ENCODE measurements at places on chromosomes 16 and 17.

- DNase-seq, result no peak
These were observed 62.0 kb upstream of the NUDT7 start for GRCh38 chr16:77660311-77660710.

DNA sequence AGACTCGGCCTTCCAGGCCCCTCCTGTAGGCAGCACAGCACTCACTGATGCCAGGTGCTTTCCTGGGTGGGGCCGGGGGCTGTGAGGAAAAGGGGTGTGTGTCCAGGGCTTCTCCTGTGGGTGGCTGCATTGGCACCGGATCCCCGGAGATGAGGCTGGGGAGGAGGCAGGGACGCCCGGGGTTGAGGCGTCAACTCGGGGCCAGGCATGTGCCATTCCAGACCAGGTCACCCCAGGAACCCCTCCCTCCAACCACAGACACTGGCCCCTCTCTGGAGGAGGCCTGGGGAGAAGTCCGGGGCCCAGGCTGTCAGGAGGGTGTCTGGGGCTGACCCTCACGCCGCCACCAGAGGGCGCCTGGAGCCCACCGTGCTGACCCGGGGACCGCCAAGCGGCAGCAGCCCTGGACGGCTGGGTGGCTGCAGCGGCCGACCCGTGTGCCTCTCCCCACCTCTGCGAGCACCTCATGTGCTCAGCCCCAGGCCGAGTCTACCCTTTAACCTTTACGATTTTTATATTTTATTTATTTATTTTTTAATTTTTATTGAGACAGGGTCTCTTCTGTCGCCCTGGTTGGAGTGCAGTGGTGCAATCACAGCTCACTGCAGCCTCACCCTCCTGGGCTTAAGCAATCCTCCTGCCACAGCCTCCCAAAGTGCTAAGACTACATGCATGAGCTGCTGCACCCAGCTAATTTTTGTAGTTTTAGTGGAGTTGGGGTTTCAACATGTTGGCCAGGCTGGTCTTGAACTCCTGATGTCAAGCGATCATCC lies 3.2 kb upstream of the METRN start:
- DNase-seq, result peak; percentile 91

GRCh38 chr17:55710829-55711496 lies 11.7 kb downstream of the TMEM100 start:
- DNase-seq, result no peak

DNA sequence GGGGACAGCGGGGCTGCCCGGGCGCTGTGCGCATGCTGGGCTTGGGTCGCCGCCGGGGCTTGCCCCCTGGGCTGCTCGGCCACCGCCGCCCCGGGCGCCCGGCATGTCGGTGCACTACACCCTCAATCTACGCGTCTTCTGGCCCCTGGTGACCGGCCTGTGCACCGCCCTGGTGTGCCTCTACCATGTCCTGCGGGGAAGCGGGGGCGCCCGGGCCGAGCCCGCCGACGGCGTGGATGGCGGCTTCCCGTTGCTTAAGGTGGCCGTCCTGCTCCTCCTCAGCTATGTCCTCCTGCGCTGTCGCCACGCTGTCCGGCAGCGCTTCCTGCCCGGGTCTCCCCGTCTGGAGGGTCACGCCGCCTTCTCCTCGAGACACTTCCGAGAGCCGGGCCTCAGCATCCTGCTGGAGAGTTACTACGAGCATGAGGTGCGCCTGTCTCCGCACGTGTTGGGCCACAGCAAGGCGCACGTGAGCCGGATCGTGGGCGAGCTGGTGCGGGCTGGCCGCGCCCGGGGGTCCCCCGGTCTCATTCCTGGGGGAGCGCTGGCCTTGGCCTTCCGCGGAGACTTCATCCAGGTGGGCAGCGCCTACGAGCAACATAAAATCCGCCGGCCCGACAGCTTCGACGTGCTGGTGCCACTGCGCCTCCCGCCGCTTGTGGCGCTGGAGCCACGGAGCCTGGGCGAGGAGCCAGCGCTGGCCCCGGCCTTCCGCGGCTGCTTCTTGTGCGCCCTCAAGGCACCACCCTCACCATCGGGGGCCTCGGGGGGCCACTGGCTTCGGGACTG lies 789 bp downstream of the ITPRIPL2 start:
- DNase-seq, result peak; percentile 61

GRCh38 chr17:69592692-69593350 lies 178.3 kb downstream of the MAP2K6 start:
- peak; percentile 59 for DNase-seq

DNA sequence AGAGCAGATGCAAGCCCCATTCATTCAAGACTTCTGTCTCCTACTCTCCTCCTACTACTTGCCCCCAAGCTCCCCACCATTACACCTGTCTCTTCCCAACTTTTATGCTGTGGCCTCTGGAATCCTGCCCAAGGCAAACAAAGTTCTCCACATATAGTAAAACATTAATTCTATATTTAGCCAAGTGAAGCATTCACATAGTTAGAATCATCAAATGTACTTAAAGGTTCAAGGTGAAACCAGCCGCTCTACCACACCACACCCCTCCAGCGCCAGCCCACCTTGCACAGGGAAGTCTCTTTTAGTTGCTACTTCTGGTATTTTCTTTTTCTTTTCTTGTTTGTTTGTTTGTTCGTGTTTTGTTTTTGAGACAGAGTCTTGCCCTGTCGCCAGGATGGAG lies 25.4 kb upstream of the GUCY2D start:
- no peak for DNase-seq

DNA sequence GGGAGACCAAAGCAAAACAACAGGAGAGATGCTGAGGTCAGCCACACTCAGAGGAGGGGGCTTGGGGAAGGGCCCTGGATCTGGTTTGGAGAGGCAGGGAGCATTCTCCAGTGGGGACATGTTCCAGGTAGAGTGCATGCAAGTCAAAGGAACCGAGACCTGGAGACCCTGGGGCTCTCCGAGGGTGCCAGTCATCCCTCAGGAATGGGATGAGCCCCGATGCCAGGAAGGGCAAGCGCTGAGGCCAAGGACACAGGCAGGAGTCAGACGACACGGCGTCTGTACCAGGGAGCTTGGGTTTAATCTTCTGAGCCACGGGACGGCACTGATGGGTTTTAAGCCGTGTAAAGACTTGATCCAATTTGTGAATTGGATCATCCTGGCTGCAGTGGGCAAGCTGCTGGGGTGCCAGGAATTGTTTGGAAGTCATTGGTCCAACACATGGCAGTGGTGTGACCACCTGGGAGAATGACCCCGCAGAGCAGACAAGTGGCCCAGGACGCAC lies 32.9 kb upstream of the ANKRD40CL start:
- DNase-seq, result no peak

DNA sequence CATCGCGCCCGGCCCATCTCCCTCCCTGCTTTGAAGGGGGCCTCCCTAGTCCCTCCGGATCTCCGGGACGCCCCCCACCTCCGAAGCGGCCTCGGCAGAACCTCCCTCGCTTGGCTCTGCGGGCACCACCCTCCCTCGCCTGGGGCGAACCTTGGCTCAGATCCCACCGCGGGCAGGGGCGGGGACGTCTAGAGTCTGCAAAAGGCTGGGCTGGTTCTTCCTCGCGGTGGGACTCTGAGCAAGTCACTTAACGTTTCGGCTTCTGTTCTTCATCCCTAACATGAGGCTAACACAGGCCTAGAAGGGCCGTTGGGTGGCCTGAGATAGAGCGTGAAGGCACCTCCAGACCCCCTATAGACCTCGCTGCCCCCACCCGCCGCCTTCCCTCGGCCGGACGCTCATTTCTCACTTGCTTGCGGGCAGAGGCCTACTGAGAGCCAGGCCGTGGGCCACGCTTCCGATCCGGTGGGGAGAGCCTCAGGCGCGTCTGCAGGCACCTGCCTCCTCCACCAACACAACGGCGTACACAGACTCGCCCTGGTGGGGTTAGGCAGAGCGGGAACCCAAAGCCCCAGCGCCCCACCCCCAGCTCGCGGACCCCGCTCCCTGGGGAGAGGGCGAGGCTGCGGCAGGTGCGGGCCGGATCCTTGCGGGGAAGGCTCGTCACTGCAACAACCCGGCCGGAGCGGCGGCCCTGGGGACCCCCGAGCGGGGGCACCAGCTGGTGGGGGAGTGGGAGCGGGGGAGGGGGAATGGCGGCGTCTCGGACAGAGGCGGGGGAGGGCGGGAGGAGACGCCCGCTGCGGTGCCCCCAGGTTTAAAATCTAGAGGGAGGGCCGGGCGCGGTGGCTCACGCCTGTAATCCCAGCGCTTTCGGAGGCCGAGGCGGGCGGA lies 5.4 kb downstream of the MYO1C start:
- DNase-seq, result no peak

GRCh38 chr16:51353055-51353454 lies 202.0 kb upstream of the SALL1 start:
- DNase-seq, result no peak

DNA sequence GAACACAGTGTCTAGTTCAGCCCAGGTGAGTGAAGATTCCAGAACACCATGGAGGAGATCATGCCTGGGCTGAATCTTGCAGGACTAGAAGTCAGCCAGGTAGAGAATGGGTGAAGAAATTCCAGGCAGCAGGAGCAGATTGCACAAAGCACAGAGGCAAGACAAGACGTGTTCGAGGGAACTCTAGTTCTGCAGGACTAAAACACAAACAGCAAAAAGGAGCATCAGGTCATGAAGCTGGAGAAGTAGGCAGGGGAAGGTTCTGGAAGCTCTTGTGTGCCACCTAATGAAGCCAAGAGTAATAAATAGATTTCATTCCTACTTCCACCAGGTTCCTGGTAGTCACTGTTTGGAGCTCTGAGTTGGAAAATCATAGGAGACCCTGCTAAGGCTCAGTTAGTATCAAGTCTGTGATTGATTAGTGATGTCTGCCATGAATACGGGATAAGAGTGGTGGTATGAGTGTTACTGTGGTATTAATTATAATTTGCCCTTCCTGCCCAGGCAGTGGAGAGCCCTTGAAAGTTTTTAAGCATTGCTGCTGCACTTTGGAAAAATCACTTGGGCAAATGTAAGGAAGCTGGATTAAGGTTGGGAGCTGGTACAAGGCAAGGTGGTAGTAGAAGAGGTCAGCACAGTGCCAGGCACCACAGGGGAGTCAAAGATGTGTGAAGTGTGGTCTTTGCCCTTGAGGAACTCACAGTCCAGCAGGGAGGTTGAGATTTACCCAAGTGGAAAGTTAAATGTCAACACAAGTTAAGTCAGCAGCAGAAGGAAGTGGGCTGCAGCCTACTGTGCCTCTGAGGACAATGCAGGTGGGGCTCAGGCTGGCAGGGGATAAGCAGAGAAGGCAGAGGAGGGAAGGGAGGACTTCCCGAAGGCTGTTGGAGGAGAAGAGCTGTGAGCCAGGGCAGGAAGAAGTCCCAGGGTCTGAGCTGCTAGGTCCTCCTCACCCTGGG lies 13.5 kb upstream of the FOXN1 start:
- no peak for DNase-seq

- DNase-seq, result no peak
These were observed 78.5 kb downstream of the ZZEF1 start for GRCh38 chr17:4064366-4064765.

DNA sequence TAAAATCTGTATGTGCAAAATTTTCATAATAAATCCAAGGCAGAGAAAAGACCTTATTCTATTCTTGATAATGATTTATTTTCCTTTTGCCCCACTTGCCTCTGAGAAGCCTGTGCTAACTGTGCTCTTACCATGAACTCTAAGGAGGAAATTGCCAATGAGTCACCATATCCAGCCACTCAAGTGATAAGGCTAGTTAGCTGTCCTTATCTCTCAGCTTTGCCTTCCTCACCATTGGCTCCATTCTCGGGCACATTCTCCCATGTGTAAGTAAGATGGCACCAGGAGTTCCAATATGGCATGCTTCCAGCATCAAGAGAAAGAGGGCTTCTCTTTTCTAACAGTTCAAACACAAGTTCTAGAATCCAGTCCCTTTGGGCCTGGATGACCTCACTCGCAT lies 142.4 kb downstream of the TOX3 start:
- no peak for DNase-seq

- DNase-seq, result peak; percentile 48
These were observed 11.8 kb downstream of the HID1 start for GRCh38 chr17:74960570-74961342.

DNA sequence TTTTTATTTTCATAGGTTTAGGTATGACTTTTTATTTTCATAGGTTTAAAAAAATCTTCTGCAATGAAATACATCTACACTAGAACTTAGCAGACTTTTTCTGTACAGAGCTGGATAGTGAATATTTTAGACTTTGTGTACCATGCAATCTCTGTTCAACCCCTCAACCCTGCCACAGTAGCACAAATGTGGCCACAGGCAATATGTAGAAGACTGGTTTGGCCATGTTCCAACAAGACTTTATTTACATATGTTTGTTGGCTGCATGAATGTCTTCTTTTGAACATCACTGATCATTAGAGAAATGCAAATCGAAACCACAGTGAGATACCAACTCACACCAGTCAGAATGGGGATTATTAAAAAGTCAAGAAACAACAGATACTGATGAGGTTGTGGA lies 229.2 kb downstream of the SHISA9 start:
- DNase-seq, result no peak

DNA sequence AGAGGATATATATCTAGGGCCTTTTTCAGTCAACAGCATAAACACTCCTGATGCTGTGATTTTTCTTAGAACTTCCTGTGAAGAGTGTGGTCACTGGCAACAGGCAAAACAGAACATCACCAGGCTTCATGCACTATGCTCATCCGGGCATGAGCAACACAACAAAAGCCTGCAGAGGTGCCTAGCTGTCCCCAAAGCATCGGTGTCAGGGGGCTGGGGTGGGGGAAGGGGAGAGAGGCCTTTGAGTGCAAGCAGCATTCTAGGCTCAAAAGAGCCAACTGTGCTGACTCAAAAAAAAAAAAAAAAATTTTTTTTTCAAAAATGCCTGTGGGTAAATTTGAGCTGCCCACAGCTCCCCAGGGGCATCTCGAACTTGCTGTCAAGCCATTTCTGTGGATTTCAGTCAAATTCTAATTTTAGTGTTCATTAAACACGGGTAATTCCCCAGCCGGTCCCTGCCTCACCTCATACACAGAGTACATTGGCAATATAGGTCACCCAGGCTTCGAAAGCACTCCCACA lies 194.6 kb upstream of the DYNLRB2 start:
- DNase-seq, result peak; percentile 5

- DNase-seq, result no peak
These were observed 4.9 kb upstream of the JPH3 start for GRCh38 chr16:87597324-87597830.

DNA sequence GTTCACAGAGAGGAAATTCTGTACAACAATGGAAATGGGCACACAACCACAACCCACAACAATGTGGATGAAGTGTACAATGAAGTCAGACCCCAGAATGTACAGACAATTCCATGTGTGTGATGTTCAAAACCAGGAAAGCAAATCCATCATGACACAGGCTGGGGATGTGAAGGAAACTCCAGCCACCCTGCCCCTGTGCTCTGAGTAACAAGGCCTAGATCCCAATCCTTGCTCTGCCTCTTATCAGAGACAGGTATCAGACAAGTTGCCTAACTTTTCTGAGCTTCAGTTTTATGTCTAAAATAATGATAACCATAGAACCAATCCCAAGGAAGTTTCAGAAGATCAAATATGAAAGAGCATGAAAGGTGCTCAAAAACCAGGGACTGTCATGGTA lies 1.8 kb upstream of the C16orf95 start:
- no peak for DNase-seq

DNA sequence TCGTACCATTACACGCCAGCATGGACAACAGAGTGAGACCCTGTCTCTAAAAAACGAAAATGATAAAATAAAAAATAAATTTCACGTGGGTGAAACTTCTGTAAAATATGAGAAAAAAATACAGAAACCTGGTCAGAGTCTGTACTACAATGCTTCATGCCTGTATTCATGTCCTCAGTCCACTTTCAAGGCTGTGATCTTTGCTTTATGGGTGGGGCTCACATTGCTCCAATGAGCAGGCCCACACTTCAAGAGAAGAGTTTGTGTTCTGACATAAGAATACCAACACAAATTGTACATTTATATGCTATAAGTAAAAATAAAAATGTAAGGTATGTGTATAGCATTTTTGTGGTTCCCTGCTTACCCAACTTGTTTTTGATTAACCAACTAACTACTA lies 32.2 kb upstream of the ABCA3 start:
- DNase-seq, result no peak

Data from hepatic stellate cell (primary cell).